SJSA1 (cell line): ENCODE measurements at places on chromosomes 12 and 14. TPM values are rescaled to one million over a fixed set of nuclear protein-coding genes. Genes with fewer than 3 reads are reported as not detected.

- DNase-seq = no peak
Observed at GRCh38 chr14:68105816-68106215, 286.2 kb downstream of the RAD51B start.

GRCh38 chr14:67395876-67396189, 16.1 kb downstream of the PLEK2 start:
- no peak for DNase-seq

Gene APOLD1
- total RNA-seq = 6.5 and 10.6 TPM in 2 replicates

DNA sequence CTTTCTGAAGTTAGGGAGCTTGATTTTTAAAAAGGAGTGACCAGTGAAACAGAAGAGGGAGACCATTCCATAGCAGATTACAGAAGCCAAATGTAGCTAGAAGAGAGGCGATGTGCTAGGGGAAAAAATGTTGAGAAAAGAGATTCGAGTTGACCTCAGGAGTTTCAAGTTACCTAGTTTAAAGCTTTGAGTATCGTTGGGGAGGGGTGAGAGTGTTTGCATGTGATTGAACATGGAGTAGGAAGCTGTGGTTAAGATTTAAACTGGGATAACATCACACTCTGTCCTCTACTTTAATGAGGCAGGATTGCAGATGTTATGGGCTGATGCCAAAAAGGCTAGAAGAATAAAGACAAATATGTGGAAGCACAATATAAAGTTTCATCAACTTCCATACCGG, 3.7 kb downstream of the LETMD1 start:
- DNase-seq = no peak

GRCh38 chr12:5456906-5457305, 25.0 kb downstream of the NTF3 start:
- DNase-seq = no peak

Gene ASCL1
- not detected in 2 replicates for total RNA-seq

Gene GLIPR1L1
- total RNA-seq = not detected in 2 replicates

GRCh38 chr14:77157740-77158139, 16.1 kb upstream of the ZDHHC22 start:
- no peak for DNase-seq

Gene MGAT2
- 80.5 and 106 TPM in 2 replicates for total RNA-seq

DNA sequence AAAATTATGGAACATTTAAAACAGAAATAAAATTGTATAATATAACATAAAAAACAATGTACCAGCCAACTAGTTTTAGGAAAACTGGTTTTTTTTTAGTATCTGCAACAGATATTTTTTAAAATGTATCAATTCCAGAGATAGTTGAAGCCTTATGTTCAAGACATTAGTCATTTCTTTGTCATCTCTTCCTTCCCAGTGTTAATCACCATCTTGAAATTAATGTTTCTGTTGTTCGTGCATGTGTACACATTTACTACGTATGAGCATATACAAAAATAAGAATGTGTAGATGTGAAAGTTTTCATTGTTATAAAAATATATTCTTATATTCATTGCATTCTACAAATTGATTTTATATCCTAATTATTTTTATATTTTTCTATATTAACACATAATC, 1062.1 kb downstream of the SLC6A15 start:
- DNase-seq = no peak

GRCh38 chr12:66688846-66689439, 10.1 kb upstream of the GRIP1 start:
- DNase-seq = no peak

DNA sequence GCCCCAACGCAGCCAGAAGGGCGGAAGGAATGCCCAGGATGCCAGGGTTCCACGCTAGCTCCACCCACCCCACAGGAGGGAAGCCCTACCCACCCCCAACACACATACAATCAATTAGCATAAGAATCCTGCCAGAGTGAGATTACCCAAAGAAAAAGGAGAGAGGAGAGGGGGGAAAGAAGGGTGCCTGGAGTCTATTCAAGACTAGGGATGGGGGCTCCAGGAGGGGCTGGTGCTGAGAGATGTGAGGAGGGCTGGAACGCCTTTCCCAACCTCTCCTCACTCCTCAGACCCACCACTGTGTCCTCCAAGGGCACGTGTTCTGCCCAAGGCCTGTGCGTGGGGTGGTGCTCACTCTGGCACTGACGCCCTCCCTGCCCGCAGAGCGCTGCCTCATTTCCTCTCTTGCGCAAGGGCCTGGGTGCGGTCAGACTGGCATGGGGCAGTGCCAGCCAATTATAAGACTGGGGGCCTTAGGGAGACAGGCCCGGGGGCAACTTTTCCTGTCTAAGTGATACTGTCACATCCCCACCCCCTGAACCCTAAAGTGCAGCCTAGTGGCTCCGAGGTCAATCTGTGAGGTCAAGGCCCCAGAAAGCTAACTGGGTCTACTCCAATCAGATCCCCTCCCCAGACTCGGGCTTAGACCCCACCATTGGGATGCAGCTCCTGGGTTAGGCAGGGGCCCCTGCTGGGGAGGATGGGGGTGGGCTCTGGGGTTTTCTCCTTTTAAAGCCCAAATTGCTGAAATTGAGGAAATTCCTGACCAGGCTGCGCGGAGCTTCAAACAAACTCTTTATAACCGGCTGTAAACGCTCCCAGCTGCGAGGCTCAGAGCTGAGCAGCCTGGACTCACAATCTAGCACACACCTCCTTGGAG, 10.2 kb upstream of the ITGB7 start:
- DNase-seq = no peak

DNA sequence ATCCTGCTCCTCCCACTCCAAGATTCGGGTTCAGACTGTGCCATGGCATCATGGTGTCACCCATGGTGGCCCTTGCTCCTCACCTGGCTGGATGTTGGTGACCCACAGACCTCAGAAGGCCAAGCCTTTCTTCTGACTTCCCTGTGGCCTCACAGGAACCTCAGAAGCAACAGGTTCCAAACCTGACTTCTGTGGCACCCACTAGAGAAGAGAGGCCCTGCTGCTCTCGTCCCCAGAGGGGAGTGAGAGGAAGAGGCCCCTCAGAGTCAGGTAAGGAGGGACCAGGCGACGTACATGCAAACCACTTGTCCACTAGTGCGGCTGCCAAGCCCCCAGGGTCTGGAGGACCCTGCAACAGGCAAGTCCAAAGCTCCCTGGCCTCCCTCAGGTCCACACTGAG, 10.4 kb downstream of the CLBA1 start:
- DNase-seq = no peak

GRCh38 chr14:100155049-100155621, 4.3 kb downstream of the DEGS2 start:
- no peak for DNase-seq

Gene FOXN4
- not detected in 2 replicates for total RNA-seq

Gene KCNC2
- not detected in 2 replicates for total RNA-seq

- DNase-seq = no peak
Observed at GRCh38 chr12:93520454-93520853, 52.0 kb upstream of the SOCS2 start.

DNA sequence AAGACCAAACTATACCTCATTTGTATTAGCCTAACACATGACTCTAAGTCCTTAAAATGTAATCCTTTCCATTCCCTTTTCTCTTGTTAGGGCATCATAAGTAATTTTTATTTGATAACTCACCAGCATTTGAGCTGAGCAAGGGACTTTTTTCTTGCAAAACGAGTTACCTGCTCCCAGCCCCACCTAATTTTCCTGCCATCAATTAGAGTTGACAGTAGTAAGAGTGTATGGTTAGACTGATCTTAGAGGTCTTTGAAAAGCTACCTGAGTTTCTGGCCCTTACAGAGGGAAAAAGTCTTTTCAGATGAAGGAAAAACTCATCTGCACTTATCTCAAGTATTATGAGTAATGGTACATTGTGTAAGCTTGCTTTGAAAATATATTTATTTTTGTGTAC, 33.7 kb upstream of the AMN start:
- no peak for DNase-seq

GRCh38 chr14:100765296-100765695, 38.6 kb downstream of the DLK1 start:
- DNase-seq = no peak

- no peak for DNase-seq
Observed at GRCh38 chr12:41507286-41507685, 319.2 kb downstream of the PDZRN4 start.

Gene GARIN6
- not detected in 2 replicates for total RNA-seq

DNA sequence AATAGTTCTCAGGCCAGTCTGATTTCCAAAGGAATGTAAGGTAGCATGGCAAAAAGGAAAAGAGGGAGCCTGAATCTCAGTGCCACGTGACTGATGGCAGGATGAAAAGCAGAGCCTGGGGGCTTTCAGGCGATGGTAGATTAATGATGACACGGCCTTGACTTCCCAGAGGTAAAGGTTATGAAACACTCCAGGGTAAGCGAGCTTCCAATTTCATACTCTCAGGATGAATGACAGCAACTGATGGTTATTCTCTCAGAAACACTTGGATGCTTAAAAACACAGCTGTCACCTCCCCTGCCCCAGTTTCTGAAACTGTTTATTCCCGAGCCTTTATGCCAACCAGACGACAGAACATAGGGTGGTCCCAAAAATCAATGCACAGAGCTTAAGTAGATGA, 28.8 kb downstream of the GDF11 start:
- DNase-seq = no peak

DNA sequence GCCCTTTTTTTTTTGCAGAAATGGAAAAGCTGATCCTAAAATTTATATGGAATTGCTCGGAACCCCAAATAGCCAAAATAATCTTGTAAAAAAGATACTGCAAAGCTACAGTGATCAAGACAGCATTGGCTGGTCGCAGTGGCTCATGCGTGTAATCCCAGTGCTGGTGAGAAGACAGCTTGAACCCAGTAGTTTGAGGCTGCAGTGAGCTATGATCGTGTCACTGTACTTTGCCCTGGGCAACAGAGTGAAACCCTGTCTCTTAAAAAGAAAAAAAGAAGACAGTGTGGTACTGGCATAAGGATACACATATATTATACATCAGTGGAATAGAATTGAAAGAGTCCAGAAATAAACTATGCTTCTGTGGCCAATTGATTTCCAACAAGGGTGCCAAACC, 5.4 kb downstream of the ITGB7 start:
- DNase-seq = no peak

GRCh38 chr12:117564881-117565280, 203.5 kb upstream of the NOS1 start:
- DNase-seq = no peak

Gene CD4
- not detected in 2 replicates for total RNA-seq

Gene C3AR1
- total RNA-seq = 0.13 and 1.9 TPM in 2 replicates

Gene HELB
- total RNA-seq = 1.3 and 2.3 TPM in 2 replicates
